T-helper 1 cell (primary cell): ENCODE measurements at places on chromosomes 5 and 9.

- no peak for DNase-seq
These were observed 8.6 kb upstream of the PITX1 start for GRCh38 chr5:135042595-135042994.

DNA sequence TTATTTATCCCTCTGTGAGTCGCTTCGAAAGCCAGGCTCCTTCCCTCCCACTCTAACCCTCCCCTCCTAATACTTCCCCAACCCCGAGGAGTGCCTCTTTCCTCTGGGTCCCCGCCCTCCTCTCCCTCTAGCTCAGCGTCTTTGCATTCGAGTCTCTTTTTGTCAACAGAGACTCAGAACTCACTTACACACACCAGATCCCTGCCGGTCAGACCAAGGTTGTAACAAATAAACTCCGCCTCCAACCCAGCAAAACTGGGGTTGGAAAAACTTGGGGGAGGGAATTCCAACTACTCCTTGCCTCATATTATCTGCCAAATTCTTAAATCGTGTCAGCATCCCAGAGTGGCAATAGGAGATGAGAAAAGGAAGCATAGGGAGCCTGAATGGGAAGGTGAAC is at the start of gene HTR1A:
HTR1A (minus strand) TSS at position 167 of the 400 bp plus-strand sequence. CDS start 726 bp downstream, outside the sequence.
- DNase-seq, result no peak

- no peak for DNase-seq
These were observed 134.0 kb downstream of the PHF2 start for GRCh38 chr9:93710370-93710723.

DNA sequence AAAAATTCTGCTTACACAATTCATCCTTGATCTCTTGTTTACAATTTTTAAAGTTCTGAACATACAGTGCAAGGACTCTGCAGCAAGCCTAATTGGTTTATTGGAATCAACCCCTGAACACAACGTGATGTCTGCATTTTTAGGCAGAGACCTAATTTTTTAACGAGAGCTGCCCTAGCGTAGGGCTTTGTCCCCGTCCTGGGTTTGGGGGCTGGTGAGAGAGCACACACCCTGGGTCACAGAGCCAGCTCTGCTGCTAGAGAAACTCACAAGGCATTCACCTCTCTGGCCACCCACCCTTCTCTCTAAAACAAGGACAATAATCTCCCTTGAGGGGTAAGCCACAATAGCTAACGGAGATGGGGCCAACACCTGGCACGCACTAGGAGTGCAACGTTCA is 28.2 kb downstream of the SH3PXD2B start:
- no peak for DNase-seq

- DNase-seq, result no peak
These were observed 51.0 kb downstream of the IARS1 start for GRCh38 chr9:92242260-92243136.

DNA sequence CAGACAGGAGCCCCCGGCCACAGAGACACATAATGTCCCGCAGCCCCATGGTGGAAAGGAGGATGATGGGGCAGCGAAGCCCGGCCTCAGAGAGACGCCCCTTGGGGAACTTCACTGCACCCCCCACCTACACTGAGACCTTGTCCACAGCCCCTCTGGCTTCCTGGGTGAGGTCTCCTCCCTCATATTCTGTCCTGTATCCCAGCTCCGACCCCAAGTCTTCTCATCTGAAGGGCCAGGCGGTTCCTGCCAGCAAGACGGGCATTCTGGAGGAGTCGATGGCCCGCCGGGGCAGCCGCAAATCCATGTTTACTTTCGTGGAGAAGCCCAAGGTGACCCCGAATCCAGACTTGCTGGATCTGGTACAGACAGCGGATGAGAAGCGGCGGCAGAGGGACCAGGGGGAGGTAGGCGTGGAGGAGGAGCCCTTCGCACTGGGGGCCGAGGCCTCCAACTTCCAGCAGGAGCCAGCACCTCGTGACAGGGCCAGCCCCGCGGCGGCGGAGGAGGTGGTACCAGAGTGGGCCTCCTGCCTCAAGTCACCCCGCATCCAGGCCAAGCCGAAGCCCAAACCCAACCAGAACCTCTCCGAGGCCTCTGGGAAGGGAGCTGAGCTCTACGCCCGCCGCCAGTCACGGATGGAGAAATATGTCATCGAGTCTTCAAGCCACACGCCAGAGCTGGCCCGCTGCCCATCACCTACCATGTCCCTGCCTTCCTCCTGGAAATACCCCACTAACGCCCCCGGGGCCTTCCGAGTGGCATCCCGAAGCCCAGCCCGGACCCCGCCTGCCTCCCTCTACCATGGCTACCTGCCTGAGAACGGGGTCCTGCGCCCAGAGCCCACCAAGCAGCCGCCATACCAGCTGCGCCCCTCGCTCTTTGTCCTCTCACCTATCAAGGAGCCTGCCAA is 8.9 kb downstream of the SYNPO start:
- DNase-seq, result no peak

GRCh38 chr5:134580001-134580460 is 52.6 kb downstream of the SAR1B start:
- no peak for DNase-seq

DNA sequence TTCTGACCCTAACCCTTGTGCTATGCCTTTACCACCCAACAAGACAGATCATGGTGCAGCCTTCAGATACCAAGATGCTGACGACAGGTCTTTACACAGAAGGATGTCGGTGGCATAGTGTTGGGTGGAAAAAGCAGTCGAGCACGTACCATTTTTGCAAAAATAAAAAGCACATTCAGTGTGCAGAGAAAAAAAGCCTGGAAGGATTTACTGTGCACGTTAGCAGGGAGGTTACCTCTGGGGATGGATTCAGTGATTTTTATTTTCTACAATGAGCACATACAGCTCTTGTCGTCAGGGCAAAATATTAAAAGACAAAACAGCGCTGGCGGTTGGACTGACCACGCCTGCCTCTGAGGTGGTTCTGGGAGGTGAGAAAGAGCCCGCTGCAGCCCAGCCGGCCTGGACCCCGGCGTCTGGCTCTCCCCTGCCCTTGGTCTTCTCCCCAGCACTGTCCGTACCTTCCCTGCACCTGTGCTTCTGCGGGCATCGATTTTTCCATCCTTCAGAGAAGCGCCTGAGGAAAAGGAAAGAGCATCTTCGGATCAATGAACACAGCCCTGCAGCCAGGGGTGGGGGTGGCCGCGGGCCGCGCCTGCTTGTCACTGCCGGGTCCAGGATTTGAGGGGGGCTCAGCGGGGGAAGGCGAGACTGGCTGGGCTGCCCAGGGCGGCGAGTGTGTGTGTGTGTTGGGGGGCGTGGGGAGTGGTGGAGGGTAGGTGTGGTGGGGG is 200.0 kb upstream of the IER5L start:
- no peak for DNase-seq

DNA sequence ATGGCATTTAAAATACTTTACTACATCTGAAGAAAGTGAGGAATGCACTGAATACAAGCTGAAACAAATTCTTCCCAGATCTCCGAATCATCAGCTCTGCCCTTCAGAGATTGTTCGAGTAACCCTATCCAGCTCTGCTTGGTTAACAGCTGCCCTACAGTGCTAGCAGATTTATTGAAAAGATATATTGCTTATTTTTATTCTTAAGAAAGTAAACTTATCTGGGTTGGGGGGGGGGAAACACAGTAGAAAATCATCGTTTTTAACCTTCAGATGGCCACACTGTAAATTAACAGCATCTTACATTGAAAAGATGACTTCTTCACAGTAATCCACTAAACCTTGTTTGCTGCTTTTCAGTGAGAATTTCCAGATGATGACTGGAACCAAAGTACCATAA is 210.8 kb downstream of the NFIB start:
- DNase-seq, result no peak

GRCh38 chr5:91098541-91098940 is 284.6 kb downstream of the ARRDC3 start:
- DNase-seq, result no peak

GRCh38 chr5:121667292-121667691 is 184.4 kb upstream of the FTMT start:
- DNase-seq, result no peak

DNA sequence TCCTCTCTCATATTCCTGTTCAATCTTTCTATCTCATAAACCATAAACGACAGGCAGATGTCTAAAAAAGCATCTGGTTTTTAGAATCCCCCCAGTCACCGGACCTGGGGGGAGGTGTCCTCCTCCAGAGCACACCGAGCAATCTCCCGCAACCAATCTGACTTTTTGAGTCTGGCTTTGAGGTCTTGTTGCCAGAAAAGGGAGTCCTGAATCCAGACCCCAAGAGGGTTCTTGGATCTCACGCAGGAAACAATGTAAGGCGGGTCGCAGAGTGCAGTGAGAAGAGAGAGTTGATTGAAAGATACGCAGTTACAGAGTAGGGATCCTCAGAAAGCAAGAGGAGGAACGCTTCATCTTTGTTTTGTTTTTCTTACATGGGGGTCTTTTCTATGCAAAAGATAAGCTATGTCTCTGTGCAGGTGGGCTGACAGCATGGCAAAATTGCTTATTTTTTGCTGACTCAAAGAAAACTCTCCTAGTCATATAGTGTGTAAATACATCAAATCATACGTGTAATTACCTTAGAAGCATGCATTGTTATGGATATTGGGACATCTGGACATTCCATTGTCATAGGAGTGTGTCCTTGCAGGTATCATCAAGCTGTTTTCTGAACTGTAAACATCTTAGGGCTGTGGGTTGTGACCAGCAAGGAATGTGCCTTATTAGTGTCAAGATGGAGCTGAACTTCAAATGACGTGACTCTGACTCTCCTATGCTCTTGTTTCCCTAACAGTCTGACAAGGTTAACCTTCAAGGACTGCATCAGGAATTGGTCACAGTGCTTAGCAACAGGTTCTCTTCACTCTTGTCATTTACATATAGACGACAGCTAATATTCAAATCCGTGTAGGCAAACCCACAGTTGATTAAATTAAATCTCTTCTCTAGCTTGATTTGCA is 159.3 kb upstream of the DAPK1 start:
- DNase-seq, result no peak

DNA sequence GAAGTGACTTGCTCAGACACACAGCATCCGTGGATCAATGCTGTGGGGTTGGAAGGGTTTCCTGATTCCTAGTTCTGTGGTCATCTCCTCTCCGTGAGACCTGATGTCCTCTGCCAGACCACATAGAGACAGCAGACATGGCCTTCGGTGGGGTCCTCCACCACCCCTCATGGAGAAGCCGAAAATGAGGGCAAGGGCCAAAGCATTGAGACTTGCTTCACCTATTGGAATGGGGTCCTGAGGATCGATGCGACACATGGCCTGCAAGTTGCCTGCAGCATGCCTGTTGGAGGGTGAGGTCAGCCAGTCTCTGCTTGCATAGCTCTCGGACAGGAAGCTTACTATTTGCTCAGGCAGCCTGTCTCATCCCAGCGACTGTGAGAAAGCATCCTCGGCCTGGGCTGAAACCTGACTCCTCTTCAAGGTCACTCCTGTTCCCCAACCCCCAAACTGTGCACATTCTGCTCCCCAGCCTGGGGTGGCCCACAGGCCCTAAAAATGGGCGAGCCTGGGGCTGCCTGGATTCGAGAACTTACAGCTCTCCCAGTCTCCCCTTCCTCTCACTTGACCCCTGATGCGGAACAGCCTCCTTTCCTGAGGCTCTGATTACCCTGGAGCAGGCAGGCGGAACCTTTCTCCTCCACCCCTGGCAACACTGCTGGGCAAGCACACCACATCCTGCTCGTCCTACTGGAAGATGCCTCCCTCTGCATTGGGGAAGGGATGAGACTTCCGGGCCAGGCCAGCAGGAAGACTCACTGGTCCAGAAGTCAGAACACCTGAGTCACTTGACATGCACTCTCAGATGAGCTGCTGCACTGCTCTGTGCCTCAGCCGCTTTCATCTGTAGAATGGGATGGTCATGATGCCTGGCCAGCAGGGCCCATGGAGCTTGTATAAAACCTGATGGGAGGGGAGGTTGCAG is 186.9 kb downstream of the RGS3 start:
- no peak for DNase-seq
